ENCODE measurements at places on chromosomes 16 and 17.

- DNase-seq = no peak
These were observed 12.1 kb downstream of the ACLY start for GRCh38 chr17:41906465-41907184.

- no peak for DNase-seq
These were observed 1.0 kb downstream of the NOG start for GRCh38 chr17:56594320-56595107.

GRCh38 chr17:8360260-8360659 lies 16.2 kb downstream of the KRABD2 start:
- DNase-seq = no peak

- no peak for DNase-seq
These were observed 857 bp downstream of the TANGO6 start for GRCh38 chr16:68844211-68844564.

- DNase-seq = no peak
These were observed 23.6 kb upstream of the DYNC1LI2 start for GRCh38 chr16:66774981-66775380.

GRCh38 chr16:55565086-55565485 lies 1.4 kb upstream of the CAPNS2 start:
- DNase-seq = no peak

GRCh38 chr17:66301864-66302741 lies at the start of gene PRKCA:
Gene PRKCA, plus strand, starts transcription at chr17:66302613.
- DNase-seq = no peak

DNA sequence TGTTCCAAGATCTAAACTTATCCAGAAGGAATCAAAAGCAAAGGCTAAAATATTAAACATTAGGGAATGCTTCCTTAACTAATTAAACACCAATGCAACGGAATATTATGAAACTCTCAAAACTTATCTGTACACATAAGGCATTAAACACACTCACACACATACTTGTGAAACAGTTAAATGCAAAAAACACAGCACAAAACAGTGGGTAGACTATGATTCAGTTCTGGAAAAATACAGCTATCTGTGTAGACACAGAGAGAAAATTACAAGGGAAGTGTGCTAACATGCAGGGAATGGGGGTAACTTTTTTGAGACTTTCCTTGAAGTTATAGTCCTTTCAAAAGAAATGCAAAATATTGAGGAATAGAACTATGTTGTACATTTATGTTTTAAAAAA lies 36.7 kb upstream of the CCL1 start:
- DNase-seq = no peak

- DNase-seq = no peak
These were observed 3.6 kb upstream of the MEOX1 start for GRCh38 chr17:43665084-43665936.

DNA sequence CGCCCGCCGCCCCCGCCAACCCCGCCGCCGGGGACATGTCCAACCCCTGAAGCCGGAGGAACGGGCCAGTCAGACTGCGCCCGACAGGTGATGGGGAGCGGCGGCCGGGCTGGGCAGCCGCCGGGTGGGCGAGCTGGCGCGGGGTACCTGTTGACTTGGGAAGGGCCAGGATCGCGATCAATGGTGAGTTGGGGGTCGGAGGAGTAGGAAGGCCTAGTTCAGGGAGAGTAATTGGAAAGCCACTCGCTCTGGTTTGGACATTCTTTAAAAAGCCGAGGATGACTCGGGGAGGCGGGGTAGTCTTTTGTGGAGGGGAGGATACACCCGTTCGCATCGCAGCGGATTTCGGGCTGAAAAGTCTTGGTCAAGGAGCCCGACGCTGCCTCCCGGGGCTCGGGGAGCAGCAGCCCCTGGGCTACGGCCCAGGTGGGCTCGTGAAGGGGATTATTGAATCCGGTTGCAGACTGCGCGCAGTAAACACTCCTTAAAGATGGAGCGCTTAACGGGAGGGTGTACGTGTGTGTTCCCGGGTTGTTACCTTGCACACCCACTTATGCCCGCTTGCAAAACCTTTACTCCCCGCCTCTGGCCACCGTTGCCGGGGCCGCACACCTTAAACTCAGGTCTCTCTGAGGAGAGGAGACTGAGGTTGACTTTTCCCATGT lies 123.8 kb downstream of the GOSR1 start:
- peak; percentile 14 for DNase-seq

DNA sequence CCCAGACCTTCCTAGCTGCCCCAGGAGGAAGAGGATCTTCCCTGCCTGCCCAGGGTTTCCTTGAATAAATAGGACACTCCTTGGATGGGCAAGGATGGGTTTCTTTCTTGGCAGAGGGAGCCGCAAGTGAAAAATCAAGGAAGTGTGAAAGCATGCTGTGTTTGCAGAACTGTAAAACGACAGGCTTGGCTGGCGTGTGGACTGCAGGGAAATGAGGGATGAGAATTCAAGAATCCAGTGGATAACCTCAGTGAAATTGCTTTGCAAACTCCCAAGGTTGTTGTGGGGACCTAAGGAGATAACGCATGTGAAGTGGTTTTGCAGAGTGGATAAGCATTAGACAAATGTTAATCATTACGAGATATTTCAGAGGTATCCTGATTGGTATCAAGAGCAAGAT lies 20.4 kb downstream of the GPR139 start:
- no peak for DNase-seq

DNA sequence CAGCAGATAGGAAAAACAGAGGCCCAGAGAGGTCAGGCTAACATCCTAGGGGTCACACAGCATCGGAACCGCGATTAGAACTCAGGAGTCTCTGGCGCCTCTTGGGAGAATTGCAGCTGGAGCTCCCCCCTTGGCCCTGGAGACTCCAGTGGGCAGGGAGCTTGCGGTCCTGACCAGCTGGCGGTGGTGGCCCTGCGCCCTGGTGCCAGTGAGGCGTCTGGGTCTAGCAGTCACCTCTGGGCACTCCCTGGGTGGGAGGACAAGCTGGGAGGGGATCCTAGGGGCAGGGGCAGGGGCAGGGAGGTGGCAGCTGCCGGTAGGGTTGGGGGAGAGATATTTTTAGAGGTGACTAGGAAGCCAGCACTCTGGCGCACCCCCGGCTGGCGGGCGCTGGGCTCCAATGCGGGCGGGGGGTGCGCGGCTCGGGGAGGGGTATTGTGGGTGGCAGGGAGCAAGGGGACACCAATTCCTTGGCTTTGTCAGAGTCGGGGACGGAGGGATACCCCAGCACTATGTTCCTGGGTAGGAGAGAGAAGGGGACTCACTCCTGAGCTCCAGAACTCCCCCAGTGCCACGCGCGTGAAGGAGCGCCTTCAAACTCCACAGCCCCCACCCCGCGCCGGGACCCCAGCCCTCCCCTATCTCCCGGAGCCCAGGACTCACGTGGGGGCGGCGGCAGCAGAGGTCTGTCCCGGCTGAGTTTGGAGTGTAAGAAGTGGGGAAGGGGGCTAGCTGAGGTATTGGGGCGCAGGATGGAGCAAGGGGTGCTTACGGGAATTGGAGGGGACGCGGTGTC lies 584 bp downstream of the PHOSPHO1 start:
- no peak for DNase-seq

DNA sequence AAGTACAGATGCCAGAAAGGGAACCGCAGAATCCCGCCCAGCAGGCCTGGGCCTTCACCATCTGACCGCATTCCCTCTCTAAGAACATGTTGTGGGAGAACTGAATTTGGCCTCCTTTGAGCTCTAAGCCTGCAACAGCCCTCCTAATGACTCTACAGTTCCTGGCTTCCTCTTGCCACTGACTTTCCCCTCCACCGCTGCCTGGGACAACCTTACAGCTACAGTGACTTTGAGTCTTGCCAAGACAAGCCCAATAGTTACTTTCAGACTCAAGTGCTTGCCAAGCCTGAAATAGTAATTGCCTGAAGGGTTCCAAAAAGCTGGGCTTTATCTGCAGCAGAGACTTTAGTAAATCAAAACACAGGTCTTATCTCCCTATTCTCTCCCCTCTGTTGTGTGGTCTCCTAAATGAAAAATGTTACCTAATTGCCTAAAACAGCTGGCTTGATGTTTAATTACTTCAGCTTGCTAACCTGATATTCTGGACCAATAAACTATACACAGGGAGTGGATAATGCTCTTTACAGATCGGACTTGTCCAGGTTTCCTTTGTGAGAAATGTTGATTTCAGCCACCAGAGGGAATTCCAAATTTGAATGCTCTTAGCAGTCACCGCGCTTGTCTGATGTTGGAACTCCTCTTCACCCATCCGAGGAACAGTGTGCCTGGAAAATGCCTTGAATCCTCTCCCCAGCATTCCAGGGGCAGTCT lies 85.1 kb upstream of the TBX2 start:
- DNase-seq = no peak

DNA sequence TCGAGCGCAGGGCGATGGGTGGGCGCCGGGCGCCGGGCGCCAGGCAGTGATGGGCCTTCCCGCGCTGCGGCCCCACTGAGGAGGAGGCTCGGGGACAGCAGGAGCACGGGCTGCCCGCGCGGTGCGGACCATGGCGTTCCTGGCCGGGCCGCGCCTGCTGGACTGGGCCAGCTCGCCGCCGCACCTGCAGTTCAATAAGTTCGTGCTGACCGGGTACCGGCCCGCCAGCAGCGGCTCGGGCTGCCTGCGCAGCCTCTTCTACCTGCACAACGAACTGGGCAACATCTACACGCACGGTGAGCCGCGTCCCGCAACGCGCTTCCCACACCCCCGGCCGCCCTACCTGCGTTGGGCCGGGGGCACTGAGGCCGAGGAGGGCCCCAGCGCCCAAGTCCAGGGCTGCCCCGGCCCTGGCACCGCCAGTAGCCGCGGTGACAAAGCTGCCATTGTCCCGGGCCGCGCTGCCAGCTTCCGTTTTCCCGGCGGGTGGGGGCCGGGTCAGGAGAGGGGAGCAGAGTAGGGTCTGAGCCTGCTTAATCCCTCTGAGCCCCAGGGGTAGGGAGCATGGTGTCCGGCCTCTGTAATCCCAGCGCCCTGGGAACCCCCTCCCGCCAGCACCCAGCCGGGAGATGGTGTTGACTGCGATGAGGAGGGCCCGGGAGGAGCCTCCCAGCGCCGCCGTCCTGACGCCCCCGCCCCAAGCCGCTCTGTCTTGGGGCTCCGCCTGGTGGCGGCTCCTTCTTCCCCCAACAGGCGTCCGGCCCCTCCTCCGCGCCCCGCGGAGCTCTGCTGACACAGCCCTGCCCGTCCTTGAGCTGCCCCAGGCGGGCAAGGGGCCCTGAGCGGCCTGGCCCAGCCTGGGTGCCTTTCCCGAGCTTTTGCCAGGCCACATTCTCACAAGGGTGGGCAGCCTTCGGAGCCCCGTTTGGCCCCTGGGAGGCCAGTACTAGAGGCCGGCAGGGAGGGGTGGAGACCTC lies 685 bp downstream of the PAQR4 start:
- no peak for DNase-seq

DNA sequence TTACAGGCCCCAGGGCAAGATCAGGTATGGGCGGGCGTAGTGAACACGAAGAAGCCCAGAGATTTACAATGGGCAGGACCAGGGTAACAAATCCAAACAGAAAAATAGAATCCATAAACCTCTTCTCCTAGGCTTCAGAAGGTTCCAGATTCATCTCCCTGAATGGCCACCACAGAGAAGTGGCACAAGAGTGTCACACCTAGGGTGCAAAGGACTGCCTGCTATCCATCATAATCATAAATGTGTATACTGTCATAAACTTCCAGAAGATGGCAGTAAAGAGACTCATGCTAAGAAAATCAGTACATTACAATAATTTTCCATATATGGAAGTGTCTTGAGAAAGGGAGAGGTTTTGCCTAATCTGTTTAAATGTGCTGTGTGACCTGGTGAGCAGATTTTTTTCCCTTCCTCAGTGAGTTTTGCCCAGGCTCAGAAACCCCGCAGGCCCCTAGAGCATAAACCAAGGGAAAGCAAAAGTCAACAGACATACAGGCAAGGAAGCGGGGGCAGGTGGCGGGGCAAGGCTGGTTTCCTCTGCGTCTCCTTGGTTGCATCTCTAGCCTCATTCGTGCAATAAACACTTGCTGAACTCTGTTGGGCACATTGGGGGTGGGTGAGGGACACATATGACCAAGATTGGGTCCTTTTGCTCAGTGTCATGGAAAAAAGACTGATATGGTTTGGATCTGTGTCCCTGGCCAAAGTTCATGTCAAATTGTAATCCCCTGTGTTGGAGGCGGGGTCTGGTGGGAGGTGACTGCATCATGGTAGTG lies 92.0 kb upstream of the CDH5 start:
- no peak for DNase-seq

- no peak for DNase-seq
These were observed 17.6 kb downstream of the MVP start for GRCh38 chr16:29837841-29838240.

DNA sequence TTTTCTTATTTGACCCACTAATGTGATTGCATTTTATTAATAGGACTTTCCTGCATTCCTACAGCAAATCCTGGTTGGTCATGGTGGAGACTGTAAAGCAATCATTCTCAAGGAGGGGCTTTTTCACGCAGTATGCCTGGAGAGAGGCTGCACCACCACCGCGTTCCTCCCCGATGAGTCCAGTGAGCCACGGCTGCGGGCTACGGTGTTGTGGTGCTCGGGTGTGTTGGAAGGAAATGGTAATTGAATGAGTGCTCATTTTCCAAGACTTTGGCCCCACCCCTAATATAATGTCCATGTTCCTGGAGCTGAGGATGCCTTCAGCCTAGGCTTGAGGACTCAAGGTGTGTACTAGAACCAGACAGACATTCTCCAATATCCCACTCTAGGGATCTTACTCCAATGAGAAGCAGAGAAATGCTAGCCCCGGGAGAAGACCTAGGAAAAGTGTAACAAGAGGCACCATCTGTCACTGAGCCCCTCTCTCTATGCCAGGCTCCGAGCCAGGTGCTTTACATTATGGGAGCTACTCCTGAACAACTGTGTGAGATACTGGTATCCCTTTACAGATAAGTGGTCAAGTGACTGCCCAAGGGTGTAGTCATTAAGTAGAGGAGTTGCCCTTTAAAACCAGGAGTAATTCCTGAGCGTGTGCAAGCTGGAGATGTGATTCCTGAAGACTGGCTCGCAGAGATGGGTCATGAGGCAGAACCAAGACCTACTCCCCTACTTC lies 39.4 kb downstream of the HEATR6 start:
- DNase-seq = no peak

DNA sequence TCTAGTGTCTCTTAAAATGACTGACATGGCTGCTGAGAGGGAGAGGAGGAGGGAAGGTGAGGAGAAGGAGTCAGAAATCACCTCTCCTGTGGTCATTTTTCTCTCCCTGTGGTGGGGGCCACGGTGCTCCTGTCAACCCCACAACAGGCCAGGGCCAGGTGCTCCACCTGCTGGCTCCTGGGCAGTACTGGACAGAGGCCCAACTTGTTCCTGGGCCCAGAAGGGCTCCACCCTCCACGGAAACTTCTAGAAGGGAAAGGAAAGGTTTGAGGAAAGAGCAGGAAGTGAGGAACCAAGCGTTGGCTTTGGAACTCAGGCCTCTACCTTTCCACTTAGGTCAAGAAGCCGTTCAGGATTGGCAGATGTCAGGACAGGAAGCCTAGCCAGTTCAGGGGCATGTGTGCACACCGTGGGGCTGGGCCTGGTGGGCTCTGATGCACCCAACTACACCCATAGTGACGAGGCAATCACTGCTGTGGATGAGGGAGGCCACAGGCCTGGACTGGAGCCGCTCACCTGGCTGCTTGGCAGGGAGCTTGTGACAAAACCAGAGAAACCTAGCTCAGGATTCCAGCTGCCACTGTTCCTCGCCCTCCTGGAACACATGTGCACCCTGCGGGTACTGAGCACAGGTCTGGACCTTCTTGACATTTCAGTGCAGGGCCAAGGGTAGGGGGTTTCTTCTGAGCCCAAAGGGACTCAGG lies 36.1 kb downstream of the WNT3 start:
- DNase-seq = no peak

GRCh38 chr17:81834831-81835267 lies at the start of gene PPP1R27:
Gene PPP1R27, minus strand, starts transcription at chr17:81835050. Its CDS starts 97 bp downstream, at chr17:81834953.
- DNase-seq = no peak

GRCh38 chr16:17457997-17458396 lies 12.8 kb downstream of the XYLT1 start:
- DNase-seq = no peak

Measured in right renal pelvis (tissue), 4 donors.